ENCODE measurements at places on chromosomes 13 and 19.

DNA sequence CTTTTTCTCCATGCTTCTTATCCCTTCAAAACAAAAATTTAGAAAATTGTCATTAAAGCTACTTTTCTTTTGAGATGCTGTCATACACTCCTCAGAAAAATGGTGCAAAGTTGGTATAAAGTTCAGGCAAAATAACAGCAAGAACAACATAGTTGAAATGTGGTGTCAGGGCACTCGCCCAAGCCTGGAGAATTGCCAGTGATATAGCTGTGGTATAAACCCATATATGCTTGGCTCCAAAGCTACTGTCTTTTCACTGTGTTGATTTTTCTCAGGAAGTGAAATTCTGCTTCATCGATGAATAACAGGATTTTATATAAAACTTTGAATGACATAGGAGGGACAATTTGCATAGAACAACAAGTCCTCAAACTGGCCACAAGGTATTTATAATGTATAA, 2532.9 kb downstream of the PCDH9 start:
- H3K27ac ChIP-seq, result no peak overlapping the region
- peak; percentile 2 for DNase-seq
- H3K27me3 ChIP-seq, result no peaks in the 10 kb centered on the region
- no peaks in the 10 kb centered on the region for H3K4me1 ChIP-seq

DNA sequence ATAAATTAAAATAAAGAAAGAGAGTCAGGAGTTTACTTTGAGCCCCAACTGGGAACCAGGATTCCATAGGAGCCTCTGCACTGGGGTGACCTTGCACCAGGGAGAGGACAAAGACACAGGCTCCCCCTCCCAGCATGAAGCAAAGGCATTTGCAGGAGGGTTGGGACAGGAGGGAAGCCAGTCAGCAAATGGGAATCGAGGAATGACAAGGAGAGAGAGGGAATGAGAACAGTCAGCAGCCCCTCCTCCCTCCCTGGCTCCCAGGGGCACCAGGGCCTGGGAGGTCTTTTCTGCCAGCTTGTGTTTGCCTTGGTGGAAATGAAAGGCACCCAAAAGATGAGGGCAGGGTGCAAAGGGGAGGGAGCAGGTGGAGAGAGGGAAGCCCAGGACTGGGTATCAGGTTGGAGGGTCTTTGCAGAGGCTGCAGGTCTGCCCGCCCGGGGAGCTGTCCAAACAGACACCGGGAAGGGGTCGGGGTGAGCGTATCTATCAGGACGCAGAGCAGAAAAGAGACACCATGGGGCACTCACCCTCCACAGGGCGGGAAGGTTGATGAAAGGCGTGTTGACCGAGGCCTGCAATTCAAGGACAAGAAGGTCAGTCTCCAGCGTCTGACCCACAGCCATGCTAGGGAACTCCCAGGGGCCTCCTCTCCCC, 3.8 kb downstream of the SBSN start:
- H3K4me1 ChIP-seq, result no peaks in the 10 kb centered on the region
- no peaks in the 10 kb centered on the region for H3K27me3 ChIP-seq
- H3K27ac ChIP-seq, result no peak overlapping the region
- DNase-seq, result no peak

- no peaks in the 10 kb centered on the region for H3K36me3 ChIP-seq
- no peaks in the 10 kb centered on the region for H3K27me3 ChIP-seq
- H3K4me1 ChIP-seq, result peaks cover 19% of the 10 kb centered on the region
Observed at GRCh38 chr19:33278403-33279269, 23.7 kb downstream of the CEBPA start.

- H3K4me1 ChIP-seq, result no peaks in the 10 kb centered on the region
- no peak for DNase-seq
- no peak overlapping the region for H3K27ac ChIP-seq
Observed at GRCh38 chr13:104641309-104641708, 1575.1 kb upstream of the SLC10A2 start.

GRCh38 chr19:29260477-29261317, 47.7 kb upstream of the UQCRFS1 start:
- no peaks in the 10 kb centered on the region for H3K27me3 ChIP-seq
- H3K36me3 ChIP-seq, result no peaks in the 10 kb centered on the region
- no peak overlapping the region for H3K27ac ChIP-seq
- no peak overlapping the region for H3K4me3 ChIP-seq
- DNase-seq, result no peak

- peaks cover 8% of the 10 kb centered on the region for H3K4me1 ChIP-seq
- no peak for DNase-seq
- H3K27me3 ChIP-seq, result peaks cover 46% of the 10 kb centered on the region
- no peaks in the 10 kb centered on the region for H3K36me3 ChIP-seq
Observed at GRCh38 chr19:55068950-55069864, 6.3 kb upstream of the RDH13 start.

DNA sequence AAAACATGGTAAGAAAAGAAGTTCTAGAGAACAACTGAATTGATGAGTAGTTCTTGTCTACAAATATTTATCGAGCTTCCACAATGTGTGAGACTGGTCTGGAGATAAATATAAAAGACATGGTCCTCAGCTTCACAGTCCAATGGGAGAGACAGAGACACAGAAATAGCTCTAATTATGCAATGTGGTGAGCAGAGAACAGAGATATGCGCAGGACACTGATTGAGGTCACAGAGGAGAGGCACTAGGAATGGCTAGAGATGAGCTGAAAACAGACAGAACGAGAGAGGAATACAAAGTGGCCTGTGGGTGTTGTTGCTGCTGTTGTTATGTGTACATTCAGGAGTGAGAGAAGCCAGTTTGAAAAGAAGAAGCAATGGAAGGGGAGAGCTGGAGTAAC, 53.2 kb downstream of the GPALPP1 start:
- H3K36me3 ChIP-seq, result peaks cover 3% of the 10 kb centered on the region
- H3K4me1 ChIP-seq, result peaks cover 4% of the 10 kb centered on the region
- no peaks in the 10 kb centered on the region for H3K27me3 ChIP-seq
- no peak overlapping the region for H3K4me3 ChIP-seq
- H3K27ac ChIP-seq, result no peak overlapping the region

GRCh38 chr13:37216331-37216730, 110.9 kb upstream of the CSNK1A1L start:
- no peaks in the 10 kb centered on the region for H3K36me3 ChIP-seq
- no peak overlapping the region for H3K4me3 ChIP-seq
- H3K27ac ChIP-seq, result no peak overlapping the region
- no peaks in the 10 kb centered on the region for H3K4me1 ChIP-seq

GRCh38 chr13:19838865-19839275, 24.6 kb downstream of the ZMYM5 start:
- H3K27me3 ChIP-seq, result no peaks in the 10 kb centered on the region
- H3K36me3 ChIP-seq, result peaks cover 29% of the 10 kb centered on the region
- H3K4me1 ChIP-seq, result no peaks in the 10 kb centered on the region

DNA sequence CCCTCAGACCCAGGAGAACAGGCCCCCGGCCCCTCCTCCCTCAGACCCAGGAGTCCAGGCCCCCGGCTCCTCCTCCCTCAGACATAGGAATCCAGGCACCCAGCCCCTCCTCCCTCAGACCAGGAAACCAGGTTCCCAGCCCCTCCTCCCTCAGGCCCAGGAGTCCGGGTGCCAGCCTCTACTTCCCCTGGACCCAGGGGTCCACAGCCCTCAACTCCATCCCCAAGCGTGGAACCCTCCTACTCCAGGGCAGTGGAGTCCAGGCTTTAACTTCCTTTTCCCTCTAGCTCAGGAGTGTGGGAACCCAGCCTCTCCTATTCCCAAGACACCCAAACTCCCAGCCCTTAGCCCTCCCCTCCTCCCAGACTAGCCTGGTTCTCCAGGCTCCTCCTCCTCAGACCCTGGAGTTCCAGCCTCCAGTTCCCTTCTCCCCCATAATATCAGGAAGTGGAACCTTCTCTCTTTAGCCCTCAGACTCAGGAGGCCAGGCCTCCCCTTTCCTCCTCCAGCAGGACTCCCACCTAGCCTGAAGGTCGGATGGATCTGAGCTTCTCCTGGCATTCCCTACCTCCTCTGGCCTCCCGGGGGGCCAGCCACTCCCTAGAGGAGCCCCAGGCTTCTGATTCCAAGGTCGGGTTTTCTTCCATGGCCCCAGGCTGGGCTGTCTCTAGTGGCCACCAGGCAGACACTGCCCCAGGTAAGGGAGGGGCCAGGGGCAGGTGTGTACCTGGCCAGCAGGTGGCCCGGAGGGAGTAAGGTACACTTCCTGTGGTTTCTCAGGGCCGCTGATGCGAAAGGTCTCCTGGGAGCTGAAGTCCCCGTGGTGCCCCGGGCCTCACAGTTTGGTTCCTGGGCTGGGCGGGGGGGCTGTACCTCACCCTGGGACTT, at the start of gene TMC4:
Gene TMC4, minus strand, starts transcription at position 690 of the 888 bp plus-strand sequence. Its CDS starts 43 bp downstream, at position 647.
- H3K36me3 ChIP-seq, result peaks cover 28% of the 10 kb centered on the region
- peaks cover 5% of the 10 kb centered on the region for H3K4me1 ChIP-seq
- no peak within 1 kb of the TSS for H3K27ac ChIP-seq
- DNase-seq, result no peak

- DNase-seq, result peak; percentile 76
- no peak overlapping the region for H3K4me3 ChIP-seq
- H3K36me3 ChIP-seq, result peaks cover 58% of the 10 kb centered on the region
- peak overlapping the region; percentile 20 for H3K27ac ChIP-seq
Observed at GRCh38 chr19:16398530-16399249, 73.1 kb downstream of the EPS15L1 start.

DNA sequence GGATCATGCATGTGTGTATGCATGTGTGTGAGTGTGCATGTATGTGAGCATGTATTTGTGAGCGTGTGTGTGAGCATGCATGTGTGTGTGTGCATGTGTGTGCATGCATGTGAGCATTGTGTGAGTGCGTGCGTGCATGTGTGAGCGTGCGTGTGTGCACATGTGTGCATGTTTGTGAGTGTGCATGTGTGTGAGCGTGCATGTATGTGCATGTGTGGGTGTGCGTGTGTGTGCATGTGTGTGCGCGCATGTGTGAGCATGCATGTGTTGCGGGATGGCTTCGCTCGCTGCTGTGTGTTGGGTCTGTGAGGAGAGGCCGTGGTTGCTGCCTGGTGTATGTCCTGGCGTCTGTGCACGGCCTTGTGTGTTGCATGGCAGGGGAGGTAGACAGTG, 32.4 kb downstream of the PAK4 start:
- no peak for DNase-seq
- no peak overlapping the region for H3K27ac ChIP-seq
- no peak overlapping the region for H3K4me3 ChIP-seq
- H3K4me1 ChIP-seq, result peaks cover 53% of the 10 kb centered on the region
- peaks cover 52% of the 10 kb centered on the region for H3K36me3 ChIP-seq

- no peak overlapping the region for H3K4me3 ChIP-seq
- DNase-seq, result no peak
- no peaks in the 10 kb centered on the region for H3K4me1 ChIP-seq
- H3K27ac ChIP-seq, result no peak overlapping the region
- H3K27me3 ChIP-seq, result peaks cover 7% of the 10 kb centered on the region
- no peaks in the 10 kb centered on the region for H3K36me3 ChIP-seq
Observed at GRCh38 chr19:54302257-54302656, 10.7 kb downstream of the LILRA5 start.

- H3K4me1 ChIP-seq, result no peaks in the 10 kb centered on the region
- DNase-seq, result peak; percentile 13
- peaks cover 3% of the 10 kb centered on the region for H3K27me3 ChIP-seq
- H3K4me3 ChIP-seq, result no peak overlapping the region
- H3K27ac ChIP-seq, result no peak overlapping the region
Observed at GRCh38 chr19:54517483-54517882, 14.9 kb downstream of the LAIR2 start.

DNA sequence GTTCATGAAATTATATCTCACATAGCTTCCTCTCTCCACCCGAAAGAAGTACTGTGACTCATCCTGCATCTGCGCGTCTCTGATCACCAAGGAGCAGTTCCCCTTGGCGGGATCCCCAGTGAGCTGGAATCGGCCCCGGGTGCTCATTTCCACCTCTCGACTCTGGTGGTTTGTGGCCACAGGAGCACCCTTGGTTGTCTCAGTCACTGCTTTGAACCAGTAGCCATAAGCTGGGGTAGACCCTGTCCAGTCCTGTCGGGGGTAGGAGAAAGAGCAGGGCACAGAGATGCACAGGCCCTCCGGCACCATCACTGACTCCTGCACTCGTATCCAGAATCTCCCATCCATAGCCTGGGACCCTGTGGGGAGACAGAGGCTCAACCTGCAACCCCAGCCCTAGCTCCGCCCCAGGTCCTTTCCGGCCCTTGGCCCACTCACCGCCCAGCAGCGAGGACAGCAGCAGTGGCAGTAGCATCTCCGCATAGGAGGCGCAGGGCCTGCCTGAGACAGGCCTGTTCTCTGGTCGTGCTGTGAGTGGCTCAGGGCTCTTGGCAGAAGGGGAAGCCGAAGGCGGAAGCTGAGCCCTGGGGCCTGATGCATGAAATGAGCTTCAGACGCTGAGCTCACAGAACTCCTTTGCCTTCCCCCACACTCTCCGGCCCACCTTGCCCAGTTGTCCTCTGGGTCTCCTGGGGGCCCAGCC, at the start of gene SIGLEC10:
Gene SIGLEC10, minus strand, starts transcription at position 536 of the 703 bp plus-strand sequence. Its CDS starts 61 bp downstream, at position 475.
- H3K36me3 ChIP-seq, result no peaks in the 10 kb centered on the region
- peaks cover 4% of the 10 kb centered on the region for H3K4me1 ChIP-seq
- H3K27ac ChIP-seq, result no peak within 1 kb of the TSS
- H3K4me3 ChIP-seq, result no peak within 1 kb of the TSS

DNA sequence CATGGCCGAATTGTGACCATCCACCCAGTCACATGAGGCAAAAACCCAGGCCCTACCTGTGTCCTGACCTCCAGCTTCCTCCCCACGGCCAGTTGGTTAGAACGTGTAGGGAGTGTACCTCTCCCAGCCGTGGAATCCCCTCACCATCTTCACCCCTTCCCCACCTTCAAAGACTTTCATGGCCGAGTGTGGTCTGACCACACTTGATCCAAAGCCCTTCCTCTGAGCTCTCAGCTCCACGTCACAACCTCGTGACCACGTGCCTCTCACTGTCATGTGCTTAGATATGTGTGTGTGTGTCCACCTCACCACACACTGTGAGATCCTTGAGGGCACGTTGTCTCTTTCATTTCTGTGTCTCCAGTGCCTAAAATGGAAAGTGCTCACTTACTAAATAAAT, 48.6 kb upstream of the UBE2L5 start:
- no peaks in the 10 kb centered on the region for H3K27me3 ChIP-seq
- H3K4me3 ChIP-seq, result no peak overlapping the region
- H3K27ac ChIP-seq, result no peak overlapping the region
- H3K4me1 ChIP-seq, result no peaks in the 10 kb centered on the region
- no peaks in the 10 kb centered on the region for H3K36me3 ChIP-seq
- DNase-seq, result no peak

GRCh38 chr13:22726726-22727125, 454.1 kb upstream of the SGCG start:
- no peak overlapping the region for H3K27ac ChIP-seq
- H3K27me3 ChIP-seq, result no peaks in the 10 kb centered on the region
- H3K4me1 ChIP-seq, result no peaks in the 10 kb centered on the region
- no peak for DNase-seq

All from spinal cord (tissue), 10 donors.